ENCODE measurements at places on chromosomes 1 and 21. TPM values are rescaled to one million over a fixed set of nuclear protein-coding genes. Genes with fewer than 3 reads are reported as not detected.

Gene PRKAA2
- 30.1 TPM for total RNA-seq

Gene CROCC
- total RNA-seq = 31.6 TPM

Gene AADACL4
- total RNA-seq = 0.82 TPM

Gene KCNJ6
- total RNA-seq = 0.47 TPM

Gene S100A5
- 0.82 TPM for total RNA-seq

Gene ORC1
- total RNA-seq = 4.0 TPM

Gene UBXN11
- total RNA-seq = 19.4 TPM

Gene SLAMF7
- 0.58 TPM for total RNA-seq

Gene SDCCAG8
- total RNA-seq = 44.4 TPM

Gene C1orf226
- 7.0 TPM for total RNA-seq

Gene AMPD1
- total RNA-seq = 22.7 TPM

Gene C1orf185
- not detected for total RNA-seq

Gene OR2T1
- total RNA-seq = not detected

Gene MR1
- 10.2 TPM for total RNA-seq

Gene CFHR5
- not detected for total RNA-seq

Gene OR2W3
- 2.6 TPM for total RNA-seq

Gene MAP3K7CL
- 6.1 TPM for total RNA-seq

Gene SPATA21
- total RNA-seq = not detected

Gene LEMD1
- total RNA-seq = 0.88 TPM

Gene PLA2G2D
- not detected for total RNA-seq

Gene GOLPH3L
- total RNA-seq = 18.8 TPM

Gene LIPI
- not detected for total RNA-seq

Gene SELP
- total RNA-seq = 6.8 TPM

Gene NGF
- total RNA-seq = 2.2 TPM

Gene FRRS1
- 13.4 TPM for total RNA-seq

Gene PIGR
- total RNA-seq = 7.6 TPM

Data from metanephros (tissue), 2 donors.